ENCODE measurements at places on chromosomes 3 and 15. TPM values are rescaled to one million over a fixed set of nuclear protein-coding genes. Genes with fewer than 3 reads are reported as not detected.

- no peak for DNase-seq
- peaks cover 5% of the 10 kb centered on the region for H3K4me1 ChIP-seq
- H3K27ac ChIP-seq: no peak overlapping the region
Measured at GRCh38 chr15:40467261-40467615, 3.5 kb upstream of the CHST14 start.

DNA sequence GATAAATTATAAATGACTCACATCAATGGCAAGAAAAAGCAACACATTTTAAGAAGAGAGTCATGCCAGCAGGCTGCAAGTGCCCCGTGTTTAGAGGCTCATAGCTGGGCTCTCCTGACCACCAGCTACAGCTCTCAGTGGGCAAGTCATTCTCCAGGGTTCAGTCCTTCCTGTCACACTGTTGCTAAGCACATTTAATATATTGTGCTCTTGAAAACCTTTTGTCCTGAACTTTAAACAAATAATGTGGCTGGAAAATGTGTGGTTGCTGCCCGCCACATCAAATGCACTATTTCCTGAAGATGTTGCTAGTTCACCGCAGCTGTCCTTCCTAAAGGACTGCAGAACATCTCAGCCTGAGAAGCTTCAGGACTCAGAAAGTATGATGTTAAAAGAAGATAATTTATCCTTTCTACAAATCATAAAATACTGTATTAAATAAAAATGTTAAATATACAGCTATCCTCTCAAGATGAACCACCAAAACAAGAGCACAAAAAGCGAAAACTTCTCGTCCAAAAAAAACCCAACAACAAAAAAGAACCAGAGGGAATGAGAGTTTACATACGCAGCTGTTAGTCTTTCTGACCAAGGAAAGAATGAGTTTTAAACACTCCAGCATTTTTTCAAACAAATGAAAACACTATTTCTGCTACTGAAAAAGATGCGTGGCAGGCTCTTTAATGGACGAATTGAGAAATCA lies 951 bp downstream of the TARS3 start:
- peaks cover 3% of the 10 kb centered on the region for H3K36me3 ChIP-seq
- no peaks in the 10 kb centered on the region for H3K4me1 ChIP-seq
- peak overlapping the region; percentile 73 for H3K4me3 ChIP-seq
- no peaks in the 10 kb centered on the region for H3K27me3 ChIP-seq
- no peak for DNase-seq

GRCh38 chr3:24850245-24850644 lies 355.6 kb upstream of the THRB start:
- no peaks in the 10 kb centered on the region for H3K4me1 ChIP-seq
- H3K27ac ChIP-seq: no peak overlapping the region
- no peak overlapping the region for H3K4me3 ChIP-seq
- no peaks in the 10 kb centered on the region for H3K27me3 ChIP-seq

The CHRFAM7A gene
- 0.31 TPM for polyA plus RNA-seq
